ENCODE measurements at places on chromosomes 3 and 15.

DNA sequence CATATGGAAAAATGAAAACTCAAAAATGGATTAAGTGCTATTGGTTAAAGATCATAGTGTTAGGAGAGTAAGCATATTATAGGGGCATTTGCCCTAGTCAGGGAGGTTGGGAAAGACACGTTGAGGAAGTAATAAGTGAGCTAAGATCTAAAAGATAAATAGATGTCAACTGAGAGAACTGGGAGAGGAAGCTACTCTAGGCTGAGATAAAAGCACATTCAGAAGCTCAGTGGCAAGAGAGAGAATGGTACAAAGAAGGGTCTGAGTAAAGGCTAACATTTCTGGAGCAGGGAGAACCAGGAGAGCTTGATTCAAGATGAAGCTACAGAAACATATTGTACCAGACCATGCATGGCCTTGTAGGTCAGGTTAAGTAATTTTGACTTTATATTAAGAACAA, 63.9 kb downstream of the TRPC1 start:
- DNase-seq: peak; percentile 60

- no peak for DNase-seq
These were observed 848.6 kb downstream of the IGSF11 start for GRCh38 chr3:118186051-118186450.

- no peak for DNase-seq
These were observed 9.9 kb upstream of the KLHL25 start for GRCh38 chr15:85804481-85805170.

DNA sequence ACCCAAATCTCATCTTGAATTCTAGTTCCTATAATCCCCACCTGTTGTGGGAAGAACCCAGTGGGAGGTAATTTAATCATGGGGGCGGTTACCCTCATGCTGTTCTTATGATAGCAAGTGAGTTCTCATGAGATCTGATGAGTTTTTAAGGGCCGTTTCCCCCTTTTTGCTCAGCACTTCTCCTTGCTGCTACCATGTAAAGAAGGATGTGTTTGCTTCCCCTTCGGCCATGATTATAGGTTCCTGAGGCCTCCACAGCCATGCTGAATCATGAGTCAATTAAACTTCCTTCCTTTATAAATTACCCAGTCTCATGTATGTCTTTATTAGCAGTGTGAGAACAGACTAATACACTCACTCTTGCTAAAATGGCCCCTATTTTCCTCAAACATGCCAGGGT, 374.7 kb downstream of the TUSC7 start:
- DNase-seq: no peak

DNA sequence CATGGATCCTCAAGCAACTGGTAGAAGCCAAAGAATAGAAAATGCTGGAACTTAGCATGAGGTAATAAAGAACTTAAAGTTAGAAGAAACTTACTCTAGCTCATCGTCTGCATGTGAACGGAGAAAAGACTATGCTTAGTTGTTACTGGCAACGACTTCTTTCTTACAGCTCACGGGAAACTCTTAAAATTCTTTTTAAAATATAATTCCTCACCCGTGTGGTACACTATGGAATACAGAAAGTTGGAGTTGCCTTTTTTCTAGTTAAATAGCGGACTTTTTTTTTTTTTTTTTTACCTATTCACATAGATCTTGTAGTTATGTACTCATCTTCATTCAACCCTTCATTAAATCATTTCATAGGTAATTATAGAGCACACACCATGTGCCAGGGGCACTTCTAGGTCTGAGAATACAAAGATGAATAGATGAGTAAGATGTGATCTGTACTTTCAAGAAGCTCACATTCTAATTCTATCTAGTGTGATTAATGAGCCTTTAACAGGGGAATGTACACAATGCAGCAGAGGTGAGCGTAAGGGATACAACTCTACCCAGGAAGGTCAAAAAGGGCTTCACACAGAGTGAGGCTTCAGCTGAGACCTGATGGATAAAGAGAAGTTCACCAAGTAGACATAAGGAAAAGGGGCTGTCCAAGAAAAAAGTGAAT, 18.4 kb upstream of the KCNMB2 start:
- DNase-seq: no peak

- DNase-seq: no peak
These were observed 68.8 kb downstream of the VGLL3 start for GRCh38 chr3:86921971-86922680.

- DNase-seq: no peak
These were observed 100.3 kb downstream of the FSIP1 start for GRCh38 chr15:39682366-39682765.

- DNase-seq: peak; percentile 80
These were observed 369.9 kb upstream of the MCTP2 start for GRCh38 chr15:93861413-93861812.

- peak; percentile 57 for DNase-seq
These were observed 274.1 kb downstream of the OTOL1 start for GRCh38 chr3:161770484-161771386.

DNA sequence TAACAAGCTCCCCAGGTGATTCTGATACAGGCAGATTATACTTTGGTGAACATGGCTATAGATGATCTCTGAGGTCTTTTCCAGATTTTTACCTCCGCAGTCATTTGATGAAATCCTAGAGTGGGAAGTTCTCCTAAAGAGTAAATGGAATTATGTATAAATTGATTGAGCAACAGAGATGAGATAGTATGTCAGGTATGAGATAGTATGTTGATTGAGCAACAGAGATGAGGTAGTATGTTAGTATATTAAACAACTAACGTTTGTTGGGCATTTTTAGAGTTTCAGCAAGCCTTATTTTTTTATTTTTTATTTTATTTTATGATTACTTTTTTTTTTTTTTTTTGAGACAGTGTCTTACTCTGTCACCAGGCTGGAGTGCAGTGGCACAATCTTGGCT, 265.0 kb upstream of the SOX2 start:
- no peak for DNase-seq

- DNase-seq: no peak
These were observed 55.9 kb upstream of the SLC6A1 start for GRCh38 chr3:10936686-10937085.

- no peak for DNase-seq
These were observed 150.5 kb upstream of the POU1F1 start for GRCh38 chr3:87426918-87427317.

GRCh38 chr15:25710184-25710583, 152.9 kb downstream of the ATP10A start:
- DNase-seq: peak; percentile 11

DNA sequence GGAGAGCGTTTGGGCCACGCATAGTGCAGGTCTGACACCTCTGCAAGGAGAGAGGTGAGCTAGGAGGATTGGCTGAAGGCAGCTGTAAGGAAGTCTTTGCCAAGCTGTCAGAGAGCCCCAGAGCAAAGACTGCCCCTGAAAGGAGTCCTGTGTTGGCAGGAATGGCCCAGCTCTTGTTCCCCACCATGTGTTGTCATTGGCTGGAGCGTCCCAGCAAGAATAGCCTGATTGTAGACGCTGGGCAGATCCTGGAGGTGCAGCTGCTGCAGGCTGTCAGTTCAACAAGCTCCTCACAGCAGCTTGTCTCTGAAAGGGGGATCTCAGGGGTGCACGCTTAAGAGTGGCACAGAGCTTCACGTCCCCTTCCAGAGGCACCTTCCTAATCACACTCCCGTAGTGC, 237.6 kb downstream of the FEZF2 start:
- DNase-seq: no peak

DNA sequence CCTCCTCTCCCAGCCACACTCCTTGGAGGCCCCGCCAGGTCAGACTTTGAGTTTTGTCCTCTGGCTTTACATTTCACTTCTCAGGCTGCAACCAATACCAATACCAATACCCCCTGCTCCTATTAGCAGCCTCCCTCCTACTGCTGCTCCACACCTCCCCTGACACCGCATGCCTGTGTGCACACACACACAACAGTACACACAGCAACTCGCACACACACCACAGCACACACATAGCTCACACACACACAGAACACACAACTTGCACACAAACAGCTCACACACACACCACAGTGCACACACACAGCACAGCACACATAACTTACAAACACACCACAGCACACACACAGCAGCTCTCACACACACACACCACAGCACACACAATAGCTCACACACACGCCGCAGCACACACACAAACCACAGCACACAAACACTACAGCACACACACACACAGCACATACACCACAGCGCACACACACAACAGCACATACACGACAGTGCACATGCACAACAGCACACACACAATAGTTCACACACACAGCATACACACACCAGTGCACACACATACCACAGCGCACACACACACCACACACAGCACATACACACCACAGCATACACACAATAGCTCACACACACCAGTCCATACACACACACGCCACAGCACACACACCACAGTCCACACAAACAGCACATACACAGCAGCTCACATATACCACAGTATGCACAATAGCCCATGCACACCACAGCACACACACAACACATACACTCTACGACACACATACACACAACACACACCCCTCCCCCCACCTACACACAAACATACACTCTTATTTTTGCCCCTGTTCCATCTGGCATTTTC, 204.7 kb downstream of the UACA start:
- DNase-seq: no peak

DNA sequence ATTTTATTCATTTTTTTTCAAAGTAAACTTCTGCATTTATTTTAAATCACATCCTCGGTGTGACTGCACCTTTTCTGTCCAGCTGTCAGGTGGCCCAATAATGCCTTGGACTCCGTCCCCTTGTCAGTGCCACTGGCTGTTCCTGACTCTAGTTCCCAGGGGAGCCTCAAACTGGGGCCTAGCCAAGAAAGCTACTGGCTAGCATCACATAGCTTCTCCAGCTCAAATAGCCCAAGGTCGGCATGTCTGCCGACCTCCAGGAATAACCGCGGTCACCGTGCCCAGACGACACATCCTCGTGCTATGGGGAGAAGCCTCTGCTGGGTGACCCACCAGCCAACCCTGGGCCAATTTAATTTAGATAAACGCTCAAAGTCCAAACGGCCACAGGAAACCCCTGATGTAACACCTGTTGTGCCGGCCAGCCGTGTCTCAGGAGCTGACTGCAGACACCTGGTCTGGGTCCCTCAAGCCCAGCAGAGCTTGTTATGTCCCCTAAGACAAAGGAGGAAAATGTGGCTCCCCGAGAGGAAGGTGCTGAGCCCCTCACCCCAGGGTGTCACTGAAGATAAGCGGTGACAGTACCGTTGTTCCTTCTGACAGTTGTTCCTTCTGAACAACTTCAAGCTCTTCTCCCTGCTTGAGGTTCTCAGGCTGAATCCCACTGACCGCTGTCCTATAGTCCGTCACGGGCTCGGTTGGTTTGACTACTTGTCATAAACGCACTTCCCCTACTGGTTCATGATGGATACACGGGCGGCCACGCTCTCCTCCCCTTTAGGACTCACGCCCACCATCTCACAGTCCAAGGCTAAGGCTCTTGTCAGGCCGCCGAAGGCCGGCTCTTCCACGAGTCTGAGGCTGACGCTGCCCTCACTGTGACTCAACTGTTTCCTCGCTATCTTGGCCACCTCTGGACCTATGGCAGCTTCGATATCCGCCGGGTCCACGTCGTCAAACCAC, 126.2 kb downstream of the KLF13 start:
- DNase-seq: no peak

DNA sequence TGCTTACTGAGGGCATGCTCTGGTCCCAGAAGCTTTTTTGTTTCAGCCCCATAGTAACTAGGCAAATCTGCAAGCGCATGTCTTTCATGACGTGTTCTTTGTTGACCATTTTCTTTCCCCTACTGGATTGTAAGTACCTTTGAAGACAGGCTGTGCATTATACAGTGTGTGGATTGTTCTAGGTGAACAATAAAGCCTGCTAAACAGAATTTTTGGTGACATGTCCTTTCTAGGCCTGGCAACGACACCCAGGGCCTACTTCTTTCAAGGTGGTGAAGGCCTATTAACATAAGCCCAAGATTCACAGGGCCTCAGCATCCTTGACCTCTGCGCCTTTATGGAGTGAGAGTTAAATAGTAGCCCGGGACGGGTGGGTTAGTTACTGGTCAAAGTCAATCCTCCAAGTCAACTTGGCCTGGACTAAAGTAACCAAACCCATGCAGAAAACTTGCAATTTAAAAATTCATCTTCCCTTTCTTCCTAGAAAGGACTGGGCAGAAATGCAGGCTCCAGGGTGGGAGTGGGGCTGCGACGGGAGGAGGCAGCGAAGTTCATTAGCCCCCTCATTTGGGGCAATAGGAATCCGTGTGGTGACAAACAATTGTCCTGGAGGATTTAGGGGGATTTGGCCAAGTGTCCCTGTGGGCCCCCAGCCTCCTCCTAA, 37.6 kb upstream of the TRIM71 start:
- no peak for DNase-seq

GRCh38 chr3:50347187-50347813, 1.8 kb upstream of the ZMYND10 start:
- peak; percentile 71 for DNase-seq

GRCh38 chr3:54004335-54004734, 112.7 kb upstream of the SELENOK start:
- no peak for DNase-seq

- DNase-seq: no peak
These were observed 146.5 kb downstream of the EBLN2 start for GRCh38 chr3:73207946-73208440.

DNA sequence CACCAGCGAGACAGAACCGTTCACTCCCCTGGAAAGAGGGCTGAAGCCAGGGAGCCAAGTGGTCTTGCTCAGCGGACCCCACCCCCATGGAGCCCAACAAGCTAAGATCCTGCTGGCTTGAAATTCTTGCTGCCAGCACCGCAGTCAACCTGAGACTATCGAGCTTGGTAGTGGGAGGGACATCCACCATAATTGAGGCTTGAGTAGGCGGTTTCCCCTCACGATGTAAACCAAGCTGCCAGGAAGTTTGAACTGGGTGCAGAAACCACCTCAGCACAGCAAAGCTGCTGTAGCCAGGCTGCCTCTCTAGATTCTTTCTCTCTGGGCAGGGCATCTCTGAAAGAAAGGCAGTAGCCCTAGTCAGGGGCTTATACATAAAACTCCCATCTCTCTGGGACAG, 151.0 kb downstream of the MBNL1 start:
- no peak for DNase-seq

DNA sequence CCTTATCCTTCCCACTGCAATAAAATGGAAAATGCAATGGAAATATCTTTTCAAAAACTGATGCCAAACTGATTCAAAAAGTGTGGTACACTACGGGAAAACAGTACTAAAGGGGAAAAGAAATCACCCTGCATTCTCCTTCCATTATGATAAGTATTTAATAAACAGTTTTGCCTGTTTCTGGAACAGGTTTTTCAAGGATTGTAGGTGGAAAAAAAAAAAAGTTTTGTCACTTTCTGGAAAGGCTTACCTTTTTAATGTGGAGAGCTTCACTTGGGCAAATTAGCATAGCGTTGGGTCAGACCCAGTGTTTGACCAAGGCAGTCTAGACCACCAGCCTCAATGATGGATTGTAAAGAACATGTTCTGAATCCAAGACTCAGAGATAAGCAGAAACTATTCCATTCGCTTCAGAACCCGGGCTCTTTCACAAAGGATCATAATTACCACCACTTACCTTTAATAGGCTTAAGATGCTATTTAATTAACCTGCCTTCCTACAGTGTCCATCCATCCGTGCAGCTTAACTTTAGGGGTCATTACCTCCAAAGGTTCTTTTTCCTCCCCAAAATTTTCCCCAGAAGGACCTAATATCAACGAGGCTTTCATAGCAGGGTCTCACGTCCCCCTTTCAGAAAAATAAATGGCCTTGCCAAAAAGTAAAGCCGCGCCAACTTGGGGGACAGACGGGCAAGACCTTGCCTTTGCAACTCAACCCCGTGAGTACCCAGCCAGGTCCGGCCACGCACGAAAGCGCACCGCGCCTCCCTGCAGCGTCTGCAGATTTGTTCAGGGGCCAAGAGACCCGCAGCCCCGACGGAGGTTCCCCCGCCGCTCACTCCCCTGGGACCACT, 1.0 kb downstream of the DCBLD2 start:
- peak; percentile 51 for DNase-seq
